ENCODE measurements at places on chromosomes 7 and 10.

- DNase-seq = no peak
Measured at GRCh38 chr7:79774150-79774549, 320.7 kb upstream of the MAGI2 start.

DNA sequence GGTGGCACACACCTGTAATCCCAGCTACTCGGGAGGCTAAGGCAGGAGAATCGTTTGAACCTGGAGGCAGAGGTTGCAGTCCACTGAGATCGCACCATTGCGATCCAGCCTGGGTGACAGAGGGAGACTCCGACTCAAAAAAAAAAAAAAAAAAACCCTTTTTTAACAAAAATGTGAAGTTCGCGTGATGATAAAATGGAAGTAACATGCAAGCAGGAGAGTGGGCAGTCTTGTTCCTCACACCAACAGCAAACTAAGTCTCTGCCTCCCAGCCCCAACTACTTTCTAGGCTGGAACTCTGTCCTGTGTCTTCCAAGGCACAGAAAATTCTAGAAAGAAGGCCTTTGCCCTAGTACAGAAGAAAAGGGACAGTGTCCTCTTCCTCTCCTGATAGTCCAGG is 11.3 kb downstream of the PIK3AP1 start:
- no peak for DNase-seq

DNA sequence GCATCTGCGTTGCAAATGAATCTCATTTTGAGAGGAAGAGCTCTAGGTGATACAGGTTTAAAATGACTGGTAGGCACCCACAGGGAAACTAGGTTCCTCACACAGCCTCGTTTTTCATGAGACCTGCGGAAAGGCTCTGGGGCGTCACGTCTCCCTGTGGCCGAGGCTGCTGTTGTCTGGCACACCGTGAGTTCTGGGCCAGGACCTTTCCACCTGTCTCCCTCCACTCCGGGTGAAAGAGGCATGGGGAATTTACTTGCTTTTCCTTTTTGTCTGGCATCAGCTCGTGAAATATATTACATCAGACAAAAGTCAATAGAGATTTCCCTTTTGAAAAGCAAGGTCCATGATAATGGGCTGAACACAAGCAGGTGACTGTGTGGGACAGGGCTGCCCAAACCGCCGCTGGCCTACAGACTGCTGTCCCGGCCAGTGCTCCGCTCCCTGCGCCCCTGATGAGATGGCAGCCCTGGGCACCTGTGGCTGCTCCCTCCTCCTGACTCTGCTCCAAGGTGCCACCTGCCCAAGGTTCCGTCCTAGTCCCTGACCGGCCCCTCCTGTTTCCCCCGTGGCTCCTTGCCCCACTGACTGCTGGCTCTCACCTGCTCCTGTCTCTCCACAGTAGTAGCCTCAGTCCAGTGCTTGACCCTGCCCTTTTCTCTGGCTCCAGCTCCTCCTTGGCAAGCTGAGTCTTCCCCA is 109.6 kb downstream of the NKX6-2 start:
- DNase-seq = no peak

GRCh38 chr7:877312-878232 is 1.2 kb downstream of the GET4 start:
- DNase-seq = no peak

- DNase-seq = no peak
Measured at GRCh38 chr7:18290223-18290622, 205.3 kb upstream of the HDAC9 start.

GRCh38 chr10:51530541-51530940 is 168.9 kb downstream of the CSTF2T start:
- no peak for DNase-seq

DNA sequence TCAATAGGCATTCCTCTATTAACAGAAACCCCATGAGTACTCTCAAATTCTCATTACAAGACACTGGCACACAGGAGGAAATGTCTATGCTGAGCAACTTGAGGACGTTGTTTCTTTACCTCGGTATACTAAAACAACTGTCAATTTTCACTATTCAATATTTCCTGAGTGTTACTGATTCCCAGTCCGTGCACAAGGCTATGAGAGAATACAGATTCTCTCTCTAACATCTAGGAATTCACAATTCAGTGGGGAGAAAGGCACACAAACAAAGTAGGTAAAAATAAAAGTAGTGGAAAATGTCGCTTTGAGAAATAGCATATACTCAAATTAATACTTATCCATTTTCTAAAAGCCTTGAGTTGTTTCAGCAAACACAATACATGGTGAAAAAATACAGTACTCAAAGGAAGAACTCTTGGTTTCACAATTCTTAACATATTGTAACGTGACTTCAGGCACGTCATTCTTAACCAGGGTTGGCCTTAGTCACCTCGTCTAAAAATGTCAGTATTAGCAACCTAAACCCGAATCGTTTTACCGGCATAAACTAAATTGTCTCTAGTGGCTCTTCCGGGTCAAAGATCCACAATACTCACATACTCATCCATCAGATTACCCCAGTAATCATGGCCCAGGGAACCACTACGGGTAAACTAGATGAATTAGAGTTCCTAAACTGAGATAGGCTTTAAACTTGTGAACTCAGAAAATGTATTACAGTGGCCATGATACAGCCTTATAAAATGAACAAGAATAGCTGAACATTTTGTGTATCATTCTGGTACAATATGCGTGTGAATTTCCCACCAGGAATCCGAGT is 1.5 kb downstream of the IPMK start:
- peak; percentile 23 for DNase-seq

DNA sequence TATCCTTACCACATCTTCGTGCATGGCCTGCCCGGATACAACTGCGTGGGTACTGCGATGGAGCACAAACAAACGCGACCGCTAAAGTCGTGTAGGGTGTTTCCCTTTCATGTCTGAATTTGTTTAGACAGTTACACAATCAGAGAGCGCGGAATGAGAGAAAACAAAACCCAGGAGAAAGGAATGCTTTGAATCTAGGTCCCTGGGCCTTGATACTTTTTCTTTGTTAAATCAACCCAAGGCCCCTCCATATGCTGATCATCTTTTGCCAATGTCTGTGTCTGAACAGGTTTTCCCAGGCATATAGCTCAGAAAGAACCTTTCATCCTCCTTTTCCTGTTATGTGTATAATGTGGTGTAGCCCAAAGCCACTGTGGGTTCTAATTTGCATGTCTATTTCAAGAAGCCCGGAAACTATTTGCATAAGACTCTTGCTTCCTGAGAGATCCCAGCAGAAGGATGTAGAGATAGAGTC is 145.8 kb downstream of the FRMD4A start:
- peak; percentile 13 for DNase-seq

GRCh38 chr10:10630281-10630680 is 387.4 kb upstream of the CELF2 start:
- DNase-seq = no peak

- no peak for DNase-seq
Measured at GRCh38 chr10:67550838-67551402, 145.1 kb downstream of the CTNNA3 start.

DNA sequence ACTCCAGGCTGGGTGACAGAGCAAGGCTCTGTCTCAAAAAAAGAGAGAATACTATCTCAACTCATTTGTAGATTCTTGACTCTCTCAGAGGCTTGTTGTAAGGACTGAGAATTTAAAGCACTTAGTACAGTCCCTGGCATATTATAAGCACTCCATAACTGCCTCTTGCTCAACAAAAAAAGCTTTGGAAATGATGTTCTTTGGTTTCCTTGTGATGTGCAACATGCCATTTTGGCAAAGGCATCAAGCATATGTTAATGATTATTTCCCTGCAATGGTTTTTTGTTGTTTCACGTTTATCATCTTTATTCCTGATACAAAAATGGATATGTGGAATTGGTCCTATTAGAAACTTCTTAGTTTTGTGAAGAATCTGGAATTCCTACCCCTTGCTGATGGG is 15.7 kb downstream of the NOLC1 start:
- DNase-seq = no peak

- DNase-seq = no peak
Measured at GRCh38 chr10:113241599-113242360, 291.7 kb downstream of the TCF7L2 start.

DNA sequence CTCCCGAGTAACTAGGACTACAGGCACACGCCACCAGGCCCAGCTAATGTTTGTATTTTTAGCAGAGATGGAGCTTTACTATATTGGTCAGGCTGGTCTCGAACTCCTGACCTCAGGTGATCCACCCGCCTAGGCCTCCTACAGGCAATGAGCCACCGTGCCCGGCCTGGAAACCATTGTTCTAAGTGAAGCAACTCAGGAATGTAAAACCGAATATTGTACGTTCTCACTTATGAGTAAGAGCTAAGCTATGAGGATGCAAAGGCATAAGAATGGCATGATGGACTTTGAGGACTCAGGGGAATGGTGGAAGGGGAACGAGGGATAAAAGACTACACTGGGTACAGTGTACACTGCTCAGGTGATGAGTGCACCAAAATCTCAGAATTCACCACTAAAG is 235.1 kb upstream of the AUTS2 start:
- no peak for DNase-seq

DNA sequence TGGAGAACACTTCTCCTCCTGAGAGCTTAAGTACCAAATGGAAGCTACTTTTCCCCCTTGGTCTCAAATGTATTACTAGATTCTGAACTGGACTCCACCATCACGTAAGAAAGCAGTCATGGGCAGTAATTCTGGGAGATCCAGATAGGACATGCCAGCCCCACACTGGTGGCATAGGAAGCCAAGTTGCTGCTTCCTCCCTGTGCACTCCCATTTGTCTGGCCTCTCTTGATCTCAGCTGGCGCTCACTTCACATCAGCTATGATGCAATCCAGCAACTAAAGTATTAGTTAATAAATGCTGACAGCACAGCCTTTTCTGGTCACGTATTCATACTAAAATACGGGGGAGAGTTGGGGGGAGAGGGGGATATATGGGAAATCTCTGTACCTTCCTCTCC is 3.4 kb upstream of the IL6 start:
- DNase-seq = no peak

DNA sequence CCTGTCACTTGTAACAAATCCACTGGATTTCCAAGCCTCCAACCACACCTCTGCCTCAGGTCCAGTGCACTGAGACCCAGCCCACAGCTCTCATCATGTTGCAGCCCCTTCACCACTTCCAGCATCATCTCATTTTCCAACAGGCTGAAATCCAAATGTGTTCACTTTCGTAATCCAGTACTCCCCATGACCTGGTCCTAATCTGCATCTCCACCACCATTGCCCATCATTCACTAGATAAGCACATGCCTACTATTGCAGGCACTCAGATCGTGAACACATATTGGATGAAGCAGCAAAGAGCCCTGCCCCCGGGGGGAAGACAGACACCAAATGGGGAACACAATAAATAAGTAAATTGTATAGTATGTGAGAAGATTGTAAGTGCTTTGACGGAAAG is 76.1 kb upstream of the INSIG1 start:
- no peak for DNase-seq

DNA sequence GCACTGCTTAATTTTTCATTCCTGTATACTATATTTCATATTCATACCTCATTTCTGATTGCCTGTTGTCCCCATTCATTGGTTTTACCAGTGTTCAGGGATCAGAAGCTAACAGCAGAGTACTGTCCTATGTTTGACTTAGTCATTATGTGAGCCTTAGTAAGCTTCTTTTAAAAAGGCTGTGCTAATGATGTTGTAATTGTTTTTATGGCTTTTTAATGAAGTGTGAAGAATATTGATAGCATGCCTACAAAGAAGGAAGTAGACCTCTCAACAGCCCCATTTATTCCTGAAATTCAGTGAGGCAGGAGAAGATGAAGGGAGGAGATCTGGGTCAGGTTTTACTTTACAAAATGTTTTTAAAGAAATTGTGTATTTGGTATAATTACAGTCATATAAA is 61.7 kb downstream of the AGK start:
- DNase-seq = no peak

- DNase-seq = no peak
Measured at GRCh38 chr7:140027858-140028257, 34.9 kb downstream of the PARP12 start.

DNA sequence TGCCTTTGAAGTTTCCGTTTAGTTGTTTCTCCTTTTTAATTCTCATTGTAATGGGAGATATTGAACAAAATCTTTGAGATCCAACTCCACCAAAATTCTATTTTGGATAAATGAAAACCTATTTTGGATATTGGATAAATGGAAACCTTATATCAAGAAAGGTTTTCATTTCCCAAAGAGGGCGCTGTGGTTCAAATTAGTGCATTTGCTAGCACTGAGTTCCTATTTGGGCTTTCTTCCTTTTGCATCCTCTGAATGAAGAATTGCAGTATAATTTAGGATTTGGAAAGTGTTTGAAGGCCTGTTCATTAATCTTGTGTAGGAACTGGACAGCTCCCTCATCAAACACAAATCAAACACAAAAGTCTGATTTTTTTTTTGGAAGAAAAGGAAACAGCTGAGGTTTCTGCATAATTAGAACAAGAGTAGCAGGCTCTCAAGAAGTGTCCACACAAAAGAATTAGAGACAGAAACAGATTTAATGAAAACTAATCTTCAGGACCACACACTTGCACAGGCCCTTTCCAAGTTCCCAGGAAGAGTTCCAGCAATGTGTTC is 80.8 kb upstream of the KLF14 start:
- no peak for DNase-seq

GRCh38 chr7:154914996-154915380 is 87.9 kb downstream of the PAXIP1 start:
- DNase-seq = no peak

GRCh38 chr10:16943295-16944285 is 126.4 kb upstream of the RSU1 start:
- DNase-seq = no peak

GRCh38 chr10:30184397-30185033 is 125.1 kb upstream of the JCAD start:
- DNase-seq = no peak

GRCh38 chr7:109387530-109387929 is 817.9 kb downstream of the DNAJB9 start:
- no peak for DNase-seq

DNA sequence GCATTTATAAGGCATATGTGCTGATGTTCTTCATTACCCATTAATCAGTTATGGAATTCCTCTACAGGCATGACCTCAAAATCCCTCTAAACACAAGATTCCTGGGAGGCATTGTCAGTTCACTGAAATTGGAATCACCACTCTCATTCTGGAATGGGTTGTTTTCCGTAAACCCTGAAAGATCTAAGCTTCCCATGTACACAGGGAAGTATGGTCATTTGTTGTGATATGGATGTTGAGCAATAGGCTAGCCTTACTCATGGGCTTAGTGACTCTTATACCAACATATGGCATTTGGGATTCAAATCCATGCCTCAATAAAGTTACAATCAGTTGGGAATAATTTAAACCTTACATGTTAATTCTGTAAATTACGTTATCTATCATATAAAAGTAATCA is 258.0 kb downstream of the XPNPEP1 start:
- no peak for DNase-seq

- DNase-seq = no peak
Measured at GRCh38 chr7:48901966-48902365, 22.4 kb upstream of the CDC14C start.
